ENCODE measurements at places on chromosomes 1 and 21.

- no peak for DNase-seq
Observed at GRCh38 chr1:174217248-174217647, 57.9 kb downstream of the RABGAP1L start.

- no peak for DNase-seq
Observed at GRCh38 chr1:162976628-162977027, 92.5 kb upstream of the RGS4 start.

- DNase-seq, result no peak
Observed at GRCh38 chr21:36454093-36454531, 25.8 kb downstream of the CLDN14 start.

DNA sequence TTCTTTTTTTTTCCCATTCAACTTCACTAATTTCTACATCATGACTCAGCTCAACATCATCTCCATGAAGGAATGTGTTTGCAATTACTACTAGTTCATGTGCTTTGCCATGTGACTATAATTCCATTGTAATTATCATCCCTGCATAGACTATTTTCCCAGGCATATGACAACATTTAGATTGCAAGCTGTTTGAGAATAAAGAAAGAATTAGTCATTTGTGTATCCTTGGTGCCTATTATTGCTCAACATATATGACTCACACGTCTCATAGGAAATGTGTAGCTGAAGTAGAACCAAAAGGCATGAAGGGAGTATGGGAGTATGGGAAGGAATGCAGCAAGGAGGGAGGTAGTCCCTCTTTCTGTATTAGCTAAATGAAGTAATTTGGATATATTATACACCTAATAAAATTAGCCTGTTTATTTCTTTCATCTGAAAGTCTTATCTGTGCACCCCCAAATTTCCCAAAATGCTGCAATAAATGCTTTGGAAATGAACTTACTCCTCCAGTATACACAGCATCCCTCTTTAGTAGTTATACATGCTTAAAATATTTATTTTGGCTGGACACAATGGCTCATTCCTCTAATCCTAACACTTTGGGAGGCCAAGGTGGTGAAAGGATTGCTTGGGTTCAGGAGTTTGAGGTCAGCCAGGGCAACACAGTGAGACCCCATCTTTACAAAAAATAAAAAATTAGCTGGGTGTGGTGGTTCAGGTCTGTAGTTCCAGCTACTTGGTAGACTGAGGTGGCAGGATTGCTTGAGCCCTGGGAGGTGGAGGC, 316.9 kb upstream of the ADGRL4 start:
- no peak for DNase-seq

DNA sequence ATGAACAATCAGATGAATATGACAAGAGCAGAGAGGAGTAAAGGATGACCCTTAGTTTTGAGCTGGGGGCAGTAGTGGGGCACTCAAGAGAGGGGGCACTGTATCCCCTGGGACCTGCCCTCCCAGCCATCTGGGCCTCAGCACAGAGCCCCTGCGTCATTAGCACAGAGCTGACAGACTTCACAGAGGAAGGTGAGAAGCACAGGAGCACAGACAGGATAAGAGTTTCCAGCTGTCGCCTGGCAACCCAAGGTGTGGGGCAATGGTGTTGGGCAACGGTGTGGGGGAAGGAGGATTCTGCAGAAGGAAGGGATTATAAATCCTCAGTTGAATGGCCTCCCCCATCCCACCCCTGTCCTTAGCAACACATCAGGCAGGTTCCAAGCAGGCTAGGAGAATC, 30.2 kb downstream of the RAB3B start:
- no peak for DNase-seq

- peak; percentile 41 for DNase-seq
Observed at GRCh38 chr1:16677552-16678431, 11.0 kb upstream of the RNU1-3 start.

DNA sequence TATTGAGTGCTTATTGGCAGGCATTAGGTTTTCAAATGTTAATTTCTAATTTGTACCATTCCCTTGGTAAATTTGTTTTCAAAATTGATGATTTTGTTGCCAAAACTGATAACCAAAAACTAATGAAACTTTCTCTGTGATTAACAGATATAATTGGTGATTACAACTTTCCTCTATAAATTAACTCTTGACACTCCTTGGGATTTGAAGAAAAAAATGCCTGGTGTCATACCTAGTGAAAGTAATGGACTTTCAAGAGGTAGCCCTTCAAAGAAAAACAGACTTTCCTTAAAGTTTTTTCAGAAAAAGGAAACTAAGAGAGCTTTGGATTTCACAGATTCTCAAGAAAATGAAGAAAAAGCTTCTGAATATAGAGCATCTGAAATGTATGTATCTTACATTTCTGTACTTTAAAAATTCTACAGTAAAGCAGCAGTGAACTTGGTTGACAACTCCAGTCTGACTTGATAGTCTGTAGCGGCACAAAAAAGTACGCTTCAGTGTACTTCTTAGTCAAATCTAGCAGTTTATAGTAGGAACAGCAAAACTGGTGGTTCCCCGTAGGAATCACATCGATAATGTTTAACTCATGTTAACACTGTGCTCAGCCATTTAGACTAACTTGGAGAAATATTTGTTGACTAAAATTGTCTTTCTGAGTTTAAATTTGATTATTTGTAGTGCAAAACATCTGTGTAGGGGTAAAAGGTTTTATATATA, 3.0 kb downstream of the USP1 start:
- DNase-seq, result no peak

DNA sequence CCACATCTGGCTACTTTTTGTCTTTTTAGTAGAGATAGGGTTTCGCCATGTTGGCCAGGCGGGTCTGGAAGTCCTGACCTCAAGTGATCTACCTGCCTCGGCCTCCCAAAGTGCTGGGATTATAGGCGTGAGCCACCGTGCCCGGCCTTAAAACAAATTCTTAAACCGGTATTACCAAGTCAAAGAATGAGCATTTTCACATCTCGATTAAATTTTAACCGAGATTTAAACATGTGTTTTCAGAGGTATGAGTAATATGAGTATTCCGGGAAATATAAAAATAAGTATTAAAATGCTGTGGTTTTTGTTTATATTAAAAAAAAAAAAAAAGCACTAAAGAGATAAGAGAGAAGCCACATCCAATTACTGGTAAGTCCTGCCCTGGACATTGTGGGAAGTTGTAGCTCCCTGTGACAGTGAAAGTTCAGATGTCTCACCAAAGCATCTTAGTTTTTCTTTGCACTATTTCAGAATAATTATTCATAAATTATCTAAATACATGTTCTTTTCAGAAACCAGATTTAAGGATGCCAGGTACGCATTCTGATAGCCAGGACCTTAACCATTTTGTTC, 24.9 kb downstream of the ZNF281 start:
- no peak for DNase-seq

GRCh38 chr1:79629414-79629813, 622.9 kb upstream of the ADGRL4 start:
- no peak for DNase-seq

DNA sequence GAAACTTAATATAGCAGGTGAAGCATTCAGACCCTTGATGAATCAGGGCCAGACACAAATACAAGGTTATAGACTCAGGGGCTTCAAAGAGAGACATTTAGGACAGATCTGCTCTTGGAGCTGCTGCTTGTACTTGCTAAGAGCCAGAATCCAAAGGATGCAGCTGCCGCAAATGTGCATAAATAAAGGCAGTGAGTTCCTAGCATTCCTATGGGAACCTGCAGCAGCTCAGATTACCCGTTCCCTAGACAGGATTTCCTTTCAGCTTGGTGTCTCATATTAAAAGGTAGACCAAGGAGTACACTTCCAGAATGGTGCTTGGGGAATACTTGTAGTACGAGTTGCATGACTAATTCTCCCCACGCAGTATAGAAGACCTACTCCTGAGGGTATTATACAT, 9.7 kb upstream of the LRRC53 start:
- DNase-seq, result no peak

DNA sequence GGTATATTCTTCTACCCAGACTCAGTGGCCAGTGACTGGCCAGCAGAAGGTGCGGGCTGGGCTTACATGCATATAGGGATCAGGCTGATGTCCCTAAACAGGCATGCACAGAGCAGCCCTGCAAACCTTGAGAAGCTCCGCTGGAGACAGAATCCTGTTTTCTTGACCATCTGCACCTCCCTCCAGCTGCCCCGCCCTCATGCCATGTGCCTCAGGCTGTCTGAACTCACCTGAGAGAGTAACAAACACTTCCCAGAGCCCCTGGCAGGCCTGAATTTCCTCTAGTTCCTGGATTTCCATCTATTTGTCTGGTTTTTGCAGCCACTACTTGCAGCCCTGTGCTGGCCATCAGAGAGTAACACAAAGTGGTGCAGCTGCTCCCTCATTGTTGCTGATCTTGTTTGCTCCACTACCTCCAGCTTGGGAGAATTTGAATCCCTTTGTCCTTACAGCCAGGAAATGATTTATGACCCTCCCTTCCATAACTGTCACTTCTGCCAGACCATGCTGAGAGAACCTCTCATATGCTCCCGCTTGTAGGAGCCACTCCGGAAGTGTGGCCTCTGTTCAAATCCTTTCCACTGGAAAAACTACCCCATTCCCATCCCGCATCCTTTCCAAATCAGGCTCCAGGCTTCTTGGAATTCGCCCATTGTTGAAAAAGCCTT, 113.6 kb downstream of the NMNAT2 start:
- no peak for DNase-seq
